ENCODE measurements at places on chromosomes 16 and 17. TPM values are rescaled to one million over a fixed set of nuclear protein-coding genes. Genes with fewer than 3 reads are reported as not detected.
A peak's percentile ranks its signal among the peaks of the same experiment; 100 is the strongest.

- no peak for DNase-seq
- peak overlapping the region; percentile 57 for H3K4me3 ChIP-seq
- peaks cover 6% of the 10 kb centered on the region for H3K36me3 ChIP-seq
- H3K27me3 ChIP-seq = no peaks in the 10 kb centered on the region
- peak overlapping the region; percentile 82 for H3K27ac ChIP-seq
These were observed 34.7 kb downstream of the YPEL2 start for GRCh38 chr17:59366040-59366757.

- H3K27ac ChIP-seq = no peak overlapping the region
These were observed 83.7 kb upstream of the GNG13 start for GRCh38 chr16:884232-884631.

DNA sequence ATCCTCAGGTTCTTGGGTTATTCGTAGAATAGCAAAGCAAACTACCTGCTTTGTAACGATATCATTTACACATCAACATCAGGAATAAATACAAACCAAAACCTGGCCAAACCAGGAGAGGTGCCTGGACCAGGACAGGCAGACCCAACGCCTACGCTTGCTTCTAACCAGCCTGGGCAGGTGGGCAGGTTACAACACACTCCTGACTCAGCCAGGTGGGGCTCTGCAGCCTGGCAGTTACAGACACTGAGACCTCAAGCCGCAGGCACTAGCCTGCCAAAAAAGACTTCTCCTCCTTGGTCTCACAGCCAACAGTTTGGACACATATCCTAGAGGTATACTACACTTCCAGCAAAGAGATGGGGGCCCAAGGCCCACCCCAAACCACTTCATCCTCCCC lies 14.0 kb downstream of the ANKRD11 start:
- DNase-seq = no peak
- H3K27me3 ChIP-seq = no peaks in the 10 kb centered on the region
- peaks cover 64% of the 10 kb centered on the region for H3K4me1 ChIP-seq

- no peaks in the 10 kb centered on the region for H3K36me3 ChIP-seq
- H3K27ac ChIP-seq = peak overlapping the region; percentile 53
These were observed 231.5 kb downstream of the MRTFB start for GRCh38 chr16:14302399-14303181.

DNA sequence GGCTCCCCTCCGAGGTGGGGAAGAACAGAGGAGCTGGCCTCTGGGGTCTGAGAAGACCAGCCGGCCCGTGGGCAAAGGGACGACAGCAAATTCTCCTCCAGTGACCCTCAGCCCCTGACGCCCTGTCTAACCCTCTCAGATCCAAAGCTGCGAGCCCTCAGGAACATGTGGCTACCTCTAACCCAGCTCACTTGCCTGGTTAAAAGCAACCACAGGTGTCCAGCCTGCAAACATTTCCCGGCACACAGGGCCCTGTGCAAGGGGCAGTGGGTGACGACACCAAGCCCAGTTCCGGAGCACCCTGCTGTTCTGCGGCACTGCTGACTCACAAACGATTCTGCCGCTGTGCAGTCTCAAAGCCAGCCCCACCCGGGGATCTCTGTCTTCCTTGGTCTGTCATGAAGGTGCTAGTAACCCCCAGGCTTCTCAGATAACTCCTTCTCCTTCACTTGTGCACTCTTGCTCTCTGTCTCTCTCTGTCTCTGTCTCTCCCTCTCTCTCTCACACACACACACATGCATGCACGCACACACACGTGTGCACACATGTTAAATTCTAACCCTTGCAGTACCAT lies 23.0 kb downstream of the WNT3 start:
- H3K36me3 ChIP-seq = peaks cover 8% of the 10 kb centered on the region
- H3K4me1 ChIP-seq = peaks cover 5% of the 10 kb centered on the region
- H3K27me3 ChIP-seq = peaks cover 10% of the 10 kb centered on the region
- no peak for DNase-seq
- H3K27ac ChIP-seq = no peak overlapping the region

DNA sequence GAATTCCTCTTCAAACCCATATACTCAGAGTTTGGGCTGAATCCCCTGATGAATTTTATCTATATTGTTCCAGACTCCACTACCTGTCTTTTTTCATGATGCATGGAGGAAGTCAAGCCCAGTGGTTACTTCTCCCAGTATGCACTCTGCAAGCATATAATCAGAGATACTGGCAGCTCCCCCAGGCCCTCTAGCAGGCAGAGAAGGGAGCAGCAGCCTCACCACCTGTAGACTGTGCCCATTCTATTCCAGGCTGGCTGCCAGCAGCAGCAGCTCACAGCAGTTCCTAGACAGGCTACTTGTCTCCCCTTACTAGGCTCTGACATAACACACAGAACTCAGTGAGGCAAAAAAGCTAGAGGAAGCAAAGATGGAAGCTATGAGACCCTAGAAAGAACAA lies 3.4 kb downstream of the MKS1 start:
- H3K27ac ChIP-seq = no peak overlapping the region
- DNase-seq = no peak
- H3K27me3 ChIP-seq = peaks cover 4% of the 10 kb centered on the region
- no peak overlapping the region for H3K4me3 ChIP-seq

DNA sequence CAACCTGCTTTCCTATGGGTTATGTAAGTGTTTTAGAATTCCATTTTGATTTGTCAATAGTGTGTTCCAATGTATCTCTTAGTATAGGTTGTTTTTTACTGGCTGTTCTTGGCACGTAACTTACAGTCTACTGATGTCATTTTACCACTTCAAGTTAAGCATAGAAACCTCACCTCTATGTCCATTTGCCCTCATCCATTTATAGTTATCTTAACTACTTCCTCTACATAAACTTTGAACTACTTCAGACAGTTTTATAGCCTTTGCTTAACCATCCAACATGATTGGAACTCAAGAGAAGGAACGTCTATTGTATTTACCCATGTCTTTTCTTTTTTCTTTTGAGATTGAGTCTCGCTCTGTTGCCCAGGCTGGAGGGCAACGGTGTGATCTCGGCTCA lies 64.5 kb upstream of the GNG13 start:
- no peaks in the 10 kb centered on the region for H3K4me1 ChIP-seq
- DNase-seq = no peak
- no peak overlapping the region for H3K4me3 ChIP-seq

GRCh38 chr17:83202002-83203000 lies 122.9 kb downstream of the METRNL start:
- no peak overlapping the region for H3K4me3 ChIP-seq
- no peak overlapping the region for H3K27ac ChIP-seq
- peaks cover 9% of the 10 kb centered on the region for H3K4me1 ChIP-seq
- DNase-seq = no peak
- H3K36me3 ChIP-seq = no peaks in the 10 kb centered on the region

DNA sequence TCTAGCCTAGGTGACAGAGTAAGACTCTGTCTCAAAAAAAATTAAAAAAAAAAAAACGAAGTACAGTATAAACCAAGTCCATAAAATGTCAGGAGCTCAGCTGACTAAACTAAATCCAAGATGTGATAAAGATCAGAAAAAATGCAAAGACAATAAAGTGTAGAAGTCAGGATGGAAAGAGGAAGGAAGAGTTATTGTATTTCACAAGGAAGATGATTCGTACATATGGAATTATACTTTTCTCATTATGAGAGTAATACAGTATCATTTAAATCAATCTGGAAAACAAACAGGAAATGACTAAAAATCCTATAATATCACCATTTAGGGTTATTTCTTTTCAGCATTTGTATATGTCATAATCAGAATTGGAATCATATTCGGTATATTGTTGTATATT lies 11.4 kb upstream of the APOH start:
- H3K36me3 ChIP-seq = no peaks in the 10 kb centered on the region
- H3K27me3 ChIP-seq = peaks cover 28% of the 10 kb centered on the region
- no peak overlapping the region for H3K27ac ChIP-seq
- no peak overlapping the region for H3K4me3 ChIP-seq

DNA sequence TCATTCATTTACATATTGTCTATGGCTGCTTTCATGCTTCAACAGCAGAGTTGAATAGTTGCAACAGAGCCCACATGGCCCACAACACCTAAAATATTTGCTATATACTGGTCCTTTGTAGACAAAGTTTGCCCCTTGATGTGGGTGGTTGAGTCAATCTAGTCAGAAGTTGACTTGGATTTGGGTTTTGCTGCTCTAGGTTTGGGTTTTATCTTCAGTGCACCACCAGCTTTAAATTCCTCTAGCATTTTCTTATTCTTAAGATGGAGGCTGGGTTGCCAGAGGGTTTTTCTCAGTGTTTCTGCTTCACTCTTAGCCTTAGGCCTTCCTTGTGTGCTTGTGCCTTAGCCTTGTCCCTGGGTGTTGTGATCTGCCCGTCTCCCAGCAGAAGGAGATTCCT lies 51.0 kb downstream of the CCDC182 start:
- no peaks in the 10 kb centered on the region for H3K27me3 ChIP-seq
- no peak overlapping the region for H3K4me3 ChIP-seq
- no peak overlapping the region for H3K27ac ChIP-seq
- H3K36me3 ChIP-seq = peaks cover 3% of the 10 kb centered on the region

DNA sequence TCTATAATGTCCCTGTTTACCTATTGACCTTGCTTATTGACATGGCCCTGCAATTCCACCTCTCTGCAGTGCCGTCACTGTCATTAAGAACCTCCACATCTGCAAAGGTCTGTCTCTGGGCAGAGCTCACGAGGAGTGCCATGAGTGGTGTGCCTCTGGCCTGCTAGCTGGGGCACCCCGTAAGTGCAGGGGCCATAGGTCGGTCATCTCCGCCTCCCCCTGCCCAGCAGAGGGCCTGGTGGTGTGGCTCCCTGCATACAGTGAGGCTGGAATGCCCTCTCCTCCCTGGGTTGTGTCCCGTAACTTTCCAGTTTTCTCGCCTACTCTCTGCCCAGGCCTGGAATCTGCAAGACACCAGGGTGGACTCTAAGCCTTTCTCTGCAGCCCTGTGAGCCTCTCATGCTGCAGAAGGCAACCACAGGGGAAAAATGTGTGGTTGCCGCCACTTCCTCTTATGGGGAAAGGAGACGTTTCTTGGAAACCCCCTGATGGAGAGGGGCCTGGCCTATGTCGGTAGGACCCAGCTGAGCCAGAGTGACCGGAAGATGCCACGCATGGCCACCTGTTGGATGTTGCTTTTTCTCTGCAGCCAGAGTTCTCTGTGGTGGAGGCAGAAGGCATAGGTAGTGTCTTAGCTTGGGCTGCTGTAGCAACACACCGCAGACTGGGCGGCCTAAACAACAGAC lies 2.7 kb upstream of the SNX20 start:
- H3K27ac ChIP-seq = no peak overlapping the region
- no peak overlapping the region for H3K4me3 ChIP-seq
- peaks cover 3% of the 10 kb centered on the region for H3K27me3 ChIP-seq
- no peaks in the 10 kb centered on the region for H3K36me3 ChIP-seq
- H3K4me1 ChIP-seq = peaks cover 1% of the 10 kb centered on the region
- no peak for DNase-seq

DNA sequence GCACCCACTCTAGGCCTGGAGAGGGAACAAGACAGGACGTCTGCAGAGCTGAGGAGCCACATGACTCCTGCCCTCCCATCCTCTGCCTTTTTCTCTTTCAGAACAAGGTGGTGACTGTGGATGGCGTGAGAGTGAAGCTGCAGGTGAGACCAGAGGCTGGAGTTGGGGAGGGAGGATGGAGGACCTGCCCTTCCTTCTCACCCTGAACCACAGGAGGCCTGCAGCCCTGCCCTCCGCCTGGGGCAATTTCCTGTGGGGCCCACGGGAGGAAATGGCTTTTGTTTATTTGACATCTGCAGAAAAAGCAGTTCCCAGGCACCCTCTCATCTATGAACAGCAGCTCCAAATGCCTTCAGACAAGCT lies 5.1 kb downstream of the RAB37 start:
- H3K27ac ChIP-seq = no peak overlapping the region
- H3K36me3 ChIP-seq = no peaks in the 10 kb centered on the region
- peaks cover 12% of the 10 kb centered on the region for H3K4me1 ChIP-seq
- no peak for DNase-seq
- H3K4me3 ChIP-seq = no peak overlapping the region

- no peaks in the 10 kb centered on the region for H3K36me3 ChIP-seq
- no peak overlapping the region for H3K4me3 ChIP-seq
- no peaks in the 10 kb centered on the region for H3K27me3 ChIP-seq
- no peak for DNase-seq
- H3K4me1 ChIP-seq = peaks cover 16% of the 10 kb centered on the region
- no peak overlapping the region for H3K27ac ChIP-seq
These were observed 169.1 kb downstream of the HS3ST3B1 start for GRCh38 chr17:14469971-14470370.

DNA sequence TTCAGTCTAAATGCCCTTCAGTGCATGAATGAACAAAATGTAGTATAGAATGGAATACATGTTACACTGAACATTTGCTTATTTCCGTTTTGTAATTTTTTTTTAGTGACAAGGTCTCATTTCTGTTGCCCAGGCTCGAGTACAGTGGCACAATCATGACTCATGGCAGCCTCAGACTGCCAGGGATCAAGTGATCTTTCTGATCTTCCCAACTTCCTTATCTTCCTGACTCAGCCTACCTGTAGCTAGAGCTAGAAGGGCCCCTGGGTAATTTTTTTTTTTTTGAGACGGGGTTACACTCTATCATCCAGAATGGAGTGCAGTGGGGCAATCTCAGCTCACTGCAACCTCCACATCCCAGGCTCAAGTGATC lies 7.3 kb upstream of the SLX4 start:
- DNase-seq = no peak
- peaks cover 11% of the 10 kb centered on the region for H3K4me1 ChIP-seq
- no peaks in the 10 kb centered on the region for H3K27me3 ChIP-seq
- peaks cover 14% of the 10 kb centered on the region for H3K36me3 ChIP-seq

- no peak for DNase-seq
- no peak overlapping the region for H3K4me3 ChIP-seq
- peaks cover 9% of the 10 kb centered on the region for H3K36me3 ChIP-seq
- no peaks in the 10 kb centered on the region for H3K27me3 ChIP-seq
These were observed 84.5 kb upstream of the CORO6 start for GRCh38 chr17:29707212-29707571.

DNA sequence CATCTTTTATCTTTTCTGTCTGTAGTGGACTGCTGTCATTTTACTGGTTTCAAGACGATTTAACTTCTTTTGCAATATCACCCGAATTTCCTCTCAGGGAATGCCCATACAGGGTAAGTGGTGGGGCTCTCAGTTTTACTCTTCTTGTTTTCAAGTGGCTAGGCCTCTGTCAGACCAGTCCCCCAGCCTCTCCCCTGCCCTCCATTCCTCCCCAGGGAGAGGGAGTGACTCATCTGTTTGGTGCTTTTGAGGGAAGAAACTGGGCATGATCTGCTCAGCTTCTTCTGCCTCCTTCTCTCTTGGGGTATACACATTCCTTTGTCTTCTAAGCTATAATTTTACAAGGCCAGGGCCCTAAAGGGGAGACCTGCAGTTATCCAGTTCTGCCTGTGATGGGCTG lies 332.0 kb downstream of the CBLN1 start:
- no peak for DNase-seq
- H3K36me3 ChIP-seq = no peaks in the 10 kb centered on the region
- peaks cover 3% of the 10 kb centered on the region for H3K4me1 ChIP-seq
- H3K27me3 ChIP-seq = no peaks in the 10 kb centered on the region
- H3K27ac ChIP-seq = no peak overlapping the region
- H3K4me3 ChIP-seq = no peak overlapping the region

Gene TEX19
- total RNA-seq = 0.14 TPM

Gene ZFP90
- total RNA-seq = 44.7 TPM

Gene SLC6A2
- total RNA-seq = 12.7 TPM

Gene ITGB4
- total RNA-seq = 26.4 TPM

Gene TBC1D26
- 0.45 TPM for total RNA-seq
